ENCODE measurements at places on chromosomes 2 and 18.

DNA sequence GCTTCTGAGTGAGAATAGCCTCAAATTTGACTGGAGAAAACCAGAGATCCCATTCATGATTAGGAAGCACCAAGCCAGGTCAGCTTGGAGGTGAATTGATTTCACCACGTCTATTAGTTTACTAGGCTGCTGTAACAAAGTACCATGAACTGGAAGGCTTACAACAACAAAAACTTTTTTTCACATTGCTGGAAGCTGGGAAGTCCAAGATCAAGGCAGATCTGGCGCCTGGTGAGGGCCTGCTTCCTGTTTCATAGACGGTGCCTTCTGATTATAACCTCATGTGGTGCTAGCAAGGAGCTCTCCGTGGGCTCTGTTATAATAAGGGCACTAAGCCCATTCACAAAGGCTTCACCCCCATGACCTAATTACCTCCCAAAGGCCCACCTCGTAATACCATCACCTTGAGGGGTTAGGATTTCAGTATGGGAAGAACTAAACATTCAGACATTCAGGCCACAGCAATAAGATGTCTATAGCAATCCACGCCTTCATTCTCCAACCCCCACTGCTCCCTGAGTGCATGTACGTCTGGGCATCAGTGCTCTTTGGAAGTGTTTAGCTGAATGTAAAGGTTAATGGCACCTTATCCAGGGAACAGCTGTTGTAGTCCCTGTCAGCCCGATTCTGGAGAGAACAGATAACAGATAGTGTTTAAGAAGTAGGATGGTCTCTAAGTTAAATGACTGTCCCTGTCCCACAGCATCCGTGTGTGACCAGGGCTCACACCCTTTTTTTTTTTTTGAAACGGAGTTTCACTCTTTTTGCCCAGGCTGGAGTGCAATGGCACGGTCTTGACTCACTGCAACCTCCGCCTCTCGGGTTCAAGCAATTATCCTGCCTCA is 89.2 kb downstream of the SOCS6 start:
- no peak overlapping the region for H3K27ac ChIP-seq
- H3K27me3 ChIP-seq: no peaks in the 10 kb centered on the region
- DNase-seq: no peak

DNA sequence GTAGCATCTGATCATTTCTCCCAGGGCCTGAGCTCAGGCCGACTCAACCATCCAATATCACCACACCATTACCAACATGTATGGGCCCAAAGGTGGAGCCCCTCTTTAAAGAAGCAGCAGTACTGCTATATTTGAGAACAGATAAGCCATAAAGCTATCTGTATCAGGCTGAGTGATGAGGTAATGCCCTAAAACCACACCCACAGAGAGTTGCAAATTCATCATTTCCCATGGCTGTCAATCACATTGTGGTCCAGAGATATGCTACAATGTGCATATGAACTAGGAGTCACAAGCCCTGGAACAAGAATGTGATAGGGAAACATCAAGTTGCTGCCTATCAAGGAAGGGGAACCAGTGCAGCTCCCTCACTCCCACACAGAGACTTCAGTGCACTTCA is 52.6 kb upstream of the GALNT13 start:
- H3K4me3 ChIP-seq: no peak overlapping the region
- no peaks in the 10 kb centered on the region for H3K4me1 ChIP-seq
- no peaks in the 10 kb centered on the region for H3K27me3 ChIP-seq
- no peak overlapping the region for H3K27ac ChIP-seq
- no peak for DNase-seq

DNA sequence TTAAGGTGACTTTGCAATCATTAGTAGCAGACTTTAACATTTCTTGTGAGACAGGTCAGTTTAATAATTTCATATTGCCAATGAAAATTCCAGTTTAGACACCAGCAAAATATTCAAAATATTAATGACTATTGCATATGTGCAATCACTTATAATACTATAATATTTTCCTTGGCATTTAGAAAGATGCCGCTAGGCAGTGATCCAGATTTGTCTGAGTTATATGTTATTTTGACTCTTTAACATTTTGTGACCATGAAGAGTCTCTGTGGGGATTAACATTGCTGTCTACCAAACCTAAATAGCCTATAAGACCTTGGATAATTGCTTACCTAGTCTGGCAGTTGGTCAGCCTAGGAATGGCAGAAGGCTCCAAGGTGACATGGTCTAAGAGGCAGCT is 389.6 kb downstream of the THSD7B start:
- H3K4me1 ChIP-seq: no peaks in the 10 kb centered on the region
- no peak overlapping the region for H3K27ac ChIP-seq
- no peak overlapping the region for H3K4me3 ChIP-seq

- H3K27ac ChIP-seq: no peak overlapping the region
- peaks cover 3% of the 10 kb centered on the region for H3K36me3 ChIP-seq
- peak; percentile 80 for DNase-seq
- H3K27me3 ChIP-seq: peaks cover 29% of the 10 kb centered on the region
- peaks cover 34% of the 10 kb centered on the region for H3K4me1 ChIP-seq
These were observed 19.3 kb downstream of the GPR55 start for GRCh38 chr2:230905448-230906421.

DNA sequence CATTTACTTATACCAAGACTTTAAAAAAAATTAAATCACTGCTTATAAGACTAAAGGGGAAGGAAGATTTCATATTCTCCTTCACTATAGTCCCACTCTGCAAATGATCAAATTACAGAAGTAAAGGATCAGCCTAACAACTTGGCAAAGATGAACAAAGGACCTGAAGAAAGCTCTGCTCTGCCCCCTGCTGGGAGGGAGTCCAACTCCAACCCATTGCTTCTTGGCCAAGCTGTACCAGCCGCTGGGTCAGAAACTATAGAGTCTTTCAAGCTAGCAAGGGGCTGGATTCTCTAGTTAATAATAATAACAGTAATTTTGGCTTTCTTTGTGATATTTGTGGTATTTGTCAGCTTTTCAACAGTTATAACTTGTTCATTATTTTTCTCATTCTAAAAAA is 927.0 kb upstream of the CRIM1 start:
- no peak overlapping the region for H3K4me3 ChIP-seq
- no peaks in the 10 kb centered on the region for H3K4me1 ChIP-seq
- no peaks in the 10 kb centered on the region for H3K36me3 ChIP-seq
- H3K27me3 ChIP-seq: no peaks in the 10 kb centered on the region
- no peak for DNase-seq
- no peak overlapping the region for H3K27ac ChIP-seq

DNA sequence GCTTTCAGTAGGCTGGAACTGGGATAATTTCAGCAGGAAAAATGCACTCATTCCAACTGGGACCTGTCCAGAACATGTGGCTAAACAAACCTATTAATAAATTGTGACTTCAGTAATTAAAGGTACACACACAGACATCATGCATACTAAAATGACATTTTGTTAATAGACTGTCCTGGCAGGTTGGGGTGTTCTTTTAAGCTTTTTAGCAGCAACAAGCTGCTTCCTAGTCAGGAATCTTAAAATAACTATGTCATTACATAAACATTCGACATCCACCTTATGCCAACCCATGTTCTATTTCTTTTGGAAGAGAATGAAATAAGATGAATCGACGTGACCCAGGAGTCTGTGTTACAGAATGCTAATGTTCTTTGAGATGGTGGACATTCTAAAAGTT is 435.7 kb downstream of the TXNL1 start:
- H3K27ac ChIP-seq: no peak overlapping the region
- H3K4me1 ChIP-seq: no peaks in the 10 kb centered on the region
- H3K36me3 ChIP-seq: no peaks in the 10 kb centered on the region
- no peak overlapping the region for H3K4me3 ChIP-seq

DNA sequence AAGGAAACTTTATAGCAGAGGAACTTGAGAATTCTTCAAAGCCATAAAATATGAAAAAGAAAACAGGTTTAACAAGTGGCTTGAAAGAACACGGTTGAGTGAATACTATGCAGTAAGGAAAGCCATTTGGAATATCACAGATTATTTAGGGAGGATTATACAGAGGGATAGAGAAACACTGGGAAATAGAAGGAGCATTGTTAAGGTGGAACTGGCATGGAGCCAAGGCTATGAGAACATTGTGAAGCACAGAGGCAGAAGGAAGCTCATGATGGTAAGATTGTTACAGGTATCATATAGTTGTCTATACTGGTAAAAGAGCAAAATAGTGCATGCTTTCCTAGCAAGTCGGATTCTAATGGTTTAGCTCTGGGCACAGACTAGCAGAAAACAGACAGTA is 87.1 kb downstream of the SS18 start:
- H3K27me3 ChIP-seq: no peaks in the 10 kb centered on the region
- DNase-seq: no peak
- H3K36me3 ChIP-seq: no peaks in the 10 kb centered on the region
- H3K27ac ChIP-seq: no peak overlapping the region

- H3K36me3 ChIP-seq: no peaks in the 10 kb centered on the region
- H3K27me3 ChIP-seq: peaks cover 31% of the 10 kb centered on the region
- DNase-seq: peak; percentile 7
- no peaks in the 10 kb centered on the region for H3K4me1 ChIP-seq
- H3K27ac ChIP-seq: no peak overlapping the region
These were observed 141.7 kb downstream of the SH3RF3 start for GRCh38 chr2:109270505-109271312.

DNA sequence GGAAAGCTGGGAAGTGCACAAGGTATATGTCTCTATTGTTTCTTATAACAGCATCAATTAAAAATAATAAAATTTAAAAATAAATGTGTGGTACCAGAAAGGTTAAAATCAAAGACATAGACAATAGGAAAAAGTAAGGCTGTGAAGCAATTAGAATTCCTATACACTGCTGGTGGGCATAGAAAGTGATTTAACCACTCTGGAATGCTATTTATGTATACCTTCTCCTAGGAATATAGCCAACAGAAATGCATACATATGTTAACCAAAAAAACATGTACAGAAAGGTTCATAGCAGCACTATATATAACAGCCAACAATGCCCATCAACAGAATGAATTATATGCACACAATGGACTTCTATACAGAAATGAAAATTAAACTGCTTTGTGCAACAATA is 43.0 kb downstream of the WDSUB1 start:
- H3K4me3 ChIP-seq: no peak overlapping the region
- DNase-seq: no peak
- H3K27ac ChIP-seq: no peak overlapping the region

DNA sequence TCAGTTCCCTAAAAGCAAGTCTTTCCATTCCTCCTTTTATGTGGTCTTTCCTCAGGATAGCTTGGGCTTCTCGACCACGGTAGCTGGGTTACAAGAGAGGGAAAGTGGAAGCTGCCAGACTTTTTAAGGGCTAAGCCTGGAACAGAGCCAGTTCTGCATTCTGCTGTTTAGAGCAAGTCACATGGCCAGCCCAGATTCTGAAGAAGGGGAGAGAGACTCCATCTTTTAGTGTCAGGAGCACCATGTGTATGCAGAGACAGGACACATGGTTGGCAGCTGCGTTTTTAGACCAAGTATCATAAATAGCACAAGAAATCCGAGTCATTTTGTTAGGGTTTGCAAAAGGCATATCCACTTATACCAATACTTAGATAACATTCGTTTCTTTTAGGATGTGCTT is 4.7 kb downstream of the HMSD start:
- no peak overlapping the region for H3K4me3 ChIP-seq
- H3K27me3 ChIP-seq: peaks cover 9% of the 10 kb centered on the region
- DNase-seq: no peak
- H3K27ac ChIP-seq: no peak overlapping the region
- H3K36me3 ChIP-seq: no peaks in the 10 kb centered on the region

DNA sequence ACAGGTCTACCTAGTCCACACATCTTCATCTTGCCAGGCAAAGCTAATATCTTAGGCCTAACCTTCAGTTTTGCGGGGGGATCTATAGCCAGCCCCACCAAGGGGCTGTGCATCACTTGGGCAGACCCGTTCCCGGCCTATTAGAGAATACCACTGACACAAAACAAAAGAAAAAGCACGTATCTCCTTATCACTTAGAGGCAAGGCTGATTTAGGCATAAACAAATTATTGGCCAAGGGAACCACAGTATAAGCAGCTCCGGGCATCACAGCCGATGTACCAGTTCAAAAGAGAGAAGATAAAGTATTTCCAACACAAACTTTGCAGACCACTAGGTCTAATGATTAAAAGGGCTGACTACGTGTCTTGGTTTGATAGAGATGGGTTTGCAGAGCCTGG is 248.0 kb downstream of the TCF4 start:
- H3K36me3 ChIP-seq: no peaks in the 10 kb centered on the region
- H3K4me3 ChIP-seq: no peak overlapping the region
- H3K27me3 ChIP-seq: no peaks in the 10 kb centered on the region

- DNase-seq: no peak
- no peak overlapping the region for H3K27ac ChIP-seq
- no peaks in the 10 kb centered on the region for H3K27me3 ChIP-seq
- no peaks in the 10 kb centered on the region for H3K4me1 ChIP-seq
- H3K4me3 ChIP-seq: no peak overlapping the region
- no peaks in the 10 kb centered on the region for H3K36me3 ChIP-seq
These were observed 284.3 kb upstream of the SPRED2 start for GRCh38 chr2:65716698-65717097.

DNA sequence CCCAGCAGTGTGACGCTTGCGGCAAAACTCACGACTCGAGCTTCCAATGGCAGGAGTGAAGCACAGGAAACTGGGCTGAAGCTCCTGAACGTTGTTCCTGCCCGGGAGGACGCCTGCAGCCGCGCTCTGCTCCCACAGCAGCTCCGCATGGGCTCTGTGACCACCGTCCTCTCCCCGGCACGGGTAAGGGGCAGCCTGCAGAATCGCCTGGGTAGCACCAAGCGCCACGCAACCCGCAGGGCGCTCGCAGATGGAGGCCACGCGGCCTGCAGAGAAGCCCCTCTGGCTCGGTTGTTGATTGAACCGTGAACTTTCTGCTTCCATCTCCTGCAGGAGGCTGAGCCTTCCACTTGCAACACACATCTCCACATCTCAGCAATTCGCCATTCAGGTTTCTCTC is 63.3 kb upstream of the ZNF236 start:
- H3K4me1 ChIP-seq: peaks cover 24% of the 10 kb centered on the region
- no peak for DNase-seq
- H3K36me3 ChIP-seq: peaks cover 14% of the 10 kb centered on the region
- H3K4me3 ChIP-seq: no peak overlapping the region

GRCh38 chr2:239195318-239195871 is 205.4 kb downstream of the HDAC4 start:
- peak overlapping the region; percentile 28 for H3K27ac ChIP-seq
- DNase-seq: peak; percentile 6
- no peaks in the 10 kb centered on the region for H3K4me1 ChIP-seq
- no peak overlapping the region for H3K4me3 ChIP-seq
- no peaks in the 10 kb centered on the region for H3K27me3 ChIP-seq

GRCh38 chr2:24491542-24492420 is 727 bp downstream of the NCOA1 start:
- H3K4me1 ChIP-seq: peaks cover 39% of the 10 kb centered on the region
- H3K27me3 ChIP-seq: peaks cover 13% of the 10 kb centered on the region
- peak overlapping the region; percentile 56 for H3K27ac ChIP-seq
- DNase-seq: peak; percentile 77
- H3K4me3 ChIP-seq: peak overlapping the region; percentile 75
- peaks cover 5% of the 10 kb centered on the region for H3K36me3 ChIP-seq

GRCh38 chr2:231058761-231059550 is 2.3 kb downstream of the PSMD1 start:
- peaks cover 38% of the 10 kb centered on the region for H3K4me1 ChIP-seq
- no peak for DNase-seq
- H3K27ac ChIP-seq: no peak overlapping the region

Data from activated naive CD4-positive, alpha-beta T cell treated with anti-CD3 and anti-CD28 coated beads, Interleukin-2, amount 10 ng/mL, durations not matched to agents 7 days and 5 days (primary cell).